SHP77 (cell line): ENCODE measurements at places on chromosomes 13 and 19.

DNA sequence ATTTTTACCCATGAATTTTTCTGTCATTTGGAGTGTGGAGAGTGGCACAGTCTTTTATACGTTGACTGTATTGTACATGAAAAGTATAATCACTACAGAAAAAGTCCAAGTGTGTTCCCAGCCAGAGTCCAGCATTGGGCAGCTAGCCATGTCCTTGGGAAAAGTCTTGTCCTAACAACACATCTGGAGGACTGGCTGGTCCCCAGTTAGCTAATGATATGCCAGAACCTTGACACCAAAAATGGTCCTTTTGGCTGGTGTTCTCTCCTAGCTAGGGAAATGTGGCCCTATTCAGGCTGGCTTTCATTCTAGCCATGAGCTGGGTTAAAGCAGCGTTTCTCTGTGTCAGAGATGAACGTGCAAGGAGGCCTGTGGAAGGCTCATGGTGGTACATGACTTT lies 98.9 kb downstream of the ESD start:
- no peak for DNase-seq

DNA sequence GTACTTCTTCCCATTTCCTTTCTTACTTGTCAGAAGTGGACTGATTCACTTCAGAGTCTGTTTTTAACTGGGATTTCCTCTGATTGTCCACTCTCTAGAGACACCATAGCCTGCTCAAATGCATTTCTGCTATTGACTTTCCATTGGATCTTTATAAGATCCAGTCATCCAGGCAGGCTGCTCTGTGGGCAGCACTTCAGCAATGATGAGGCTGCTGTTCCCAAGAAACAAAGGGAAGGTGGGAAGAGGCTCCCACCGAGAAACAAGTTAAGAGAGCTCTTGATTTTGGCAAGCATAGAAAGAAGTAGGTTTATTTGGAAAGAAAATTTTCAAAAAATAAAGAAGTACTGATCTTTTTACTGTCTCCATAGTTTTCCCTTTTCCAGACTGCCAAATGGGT lies 125.8 kb upstream of the STARD13 start:
- DNase-seq = no peak

- DNase-seq = no peak
Observed at GRCh38 chr13:40270726-40271125, 395.7 kb downstream of the FOXO1 start.

GRCh38 chr13:27304099-27304498 lies 33.5 kb downstream of the RASL11A start:
- DNase-seq = no peak

GRCh38 chr19:47100290-47100689 lies 13.3 kb downstream of the ZC3H4 start:
- DNase-seq = no peak

GRCh38 chr13:98242403-98242802 lies 65.3 kb upstream of the RNF113B start:
- DNase-seq = no peak

DNA sequence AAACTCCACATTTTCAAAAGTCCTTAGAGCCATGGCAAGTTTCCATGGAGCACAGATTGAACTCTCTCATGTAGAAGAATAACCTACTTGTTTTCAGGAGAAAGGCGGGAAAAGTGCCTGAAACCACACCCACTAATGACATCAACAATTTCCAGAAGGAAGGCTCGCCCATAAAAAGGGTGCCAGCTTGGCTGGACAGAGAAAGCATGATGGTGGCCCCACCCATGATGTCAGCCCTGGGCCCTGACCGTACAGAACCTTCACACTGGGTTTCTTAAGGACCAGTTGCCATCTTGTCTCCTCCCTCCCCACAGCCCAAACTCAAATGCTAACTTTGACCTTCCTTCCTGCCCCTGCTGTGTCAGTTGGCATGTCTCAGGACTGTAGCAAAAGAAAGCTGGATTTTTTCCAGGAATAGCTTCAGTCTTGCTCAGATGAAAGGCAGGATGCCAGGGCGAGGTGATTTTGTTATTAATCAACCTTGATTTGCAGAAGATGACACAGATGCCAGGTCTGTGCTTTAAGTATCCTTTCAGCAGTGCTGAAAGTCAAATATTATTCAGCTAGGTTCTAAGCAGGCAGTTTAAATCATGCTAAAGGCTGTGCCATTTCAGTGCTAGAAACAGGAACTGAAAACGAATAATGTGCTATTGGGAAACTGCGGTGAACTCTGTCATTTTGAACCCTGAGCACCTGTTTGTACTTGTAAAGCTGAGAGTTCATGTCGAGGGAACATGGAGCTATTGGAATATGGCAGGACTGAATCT lies 89.5 kb upstream of the RFC3 start:
- DNase-seq = no peak

- DNase-seq = no peak
Observed at GRCh38 chr13:79745081-79745480, 264.1 kb downstream of the NDFIP2 start.

DNA sequence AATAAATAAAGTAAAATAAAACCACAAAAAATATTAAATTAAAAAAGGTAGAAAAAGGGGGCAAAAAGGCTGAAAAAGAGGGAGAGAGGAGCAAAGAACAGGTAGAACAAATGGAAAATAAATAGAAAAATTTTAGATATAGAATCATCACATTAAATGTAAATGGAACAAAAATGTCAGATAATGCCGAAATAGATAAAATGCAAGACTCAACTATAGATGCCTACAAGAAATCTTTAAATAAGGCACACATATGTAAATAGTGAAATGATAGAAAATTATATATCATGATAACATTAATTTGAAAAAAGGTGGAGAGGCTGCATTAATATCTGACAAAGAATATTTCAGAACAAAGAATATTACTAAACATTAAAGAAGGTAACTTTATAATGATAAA lies 477.1 kb upstream of the SPRY2 start:
- DNase-seq = no peak

GRCh38 chr13:31919971-31920726 lies 111.4 kb upstream of the FRY start:
- DNase-seq = no peak

GRCh38 chr19:29867984-29868383 lies 56.2 kb downstream of the CCNE1 start:
- DNase-seq = no peak

DNA sequence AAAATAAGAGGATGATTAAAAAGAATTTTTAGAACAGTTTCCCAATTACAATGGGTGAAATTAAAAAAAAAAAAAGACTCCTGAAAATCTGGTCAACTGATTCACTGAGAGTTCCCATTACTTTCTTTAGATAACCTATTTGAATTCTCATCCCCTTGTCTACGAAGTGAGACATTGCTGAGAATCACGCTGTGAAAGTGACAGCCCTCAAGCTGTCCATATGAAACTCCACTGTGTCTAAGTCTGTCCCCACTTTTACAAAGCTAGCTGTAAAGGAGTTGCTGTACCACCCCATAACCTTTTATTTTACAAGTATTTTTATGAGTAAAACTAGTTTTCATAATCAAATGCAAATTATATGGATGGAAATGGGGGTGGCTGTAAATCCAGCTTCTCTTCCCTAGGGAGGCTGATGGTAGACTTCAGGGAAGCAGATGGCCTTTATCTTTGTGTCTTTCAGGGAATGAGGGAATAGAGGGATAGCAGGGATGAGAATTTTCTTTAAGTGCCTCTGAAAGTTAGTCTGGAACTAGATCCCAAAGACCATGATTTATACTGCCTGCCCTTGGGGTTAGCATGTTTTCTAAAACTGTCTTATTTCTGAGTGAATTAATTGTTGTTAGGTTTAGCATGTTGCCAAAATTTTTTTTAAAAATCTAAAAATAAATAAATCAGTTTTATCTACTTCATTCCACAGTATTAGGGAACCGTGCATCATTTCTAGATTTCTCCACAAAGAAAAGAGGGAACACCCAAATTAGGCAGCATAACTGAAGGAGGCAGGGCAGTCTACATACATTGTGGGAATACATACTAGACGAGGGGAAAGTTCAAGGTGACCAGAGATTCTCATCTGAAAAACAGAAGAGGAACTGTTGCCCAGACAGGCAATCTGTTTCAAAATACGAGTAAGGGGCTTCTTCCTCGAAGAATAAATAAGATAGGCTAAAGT lies 1219.1 kb downstream of the UQCRFS1 start:
- DNase-seq = no peak

DNA sequence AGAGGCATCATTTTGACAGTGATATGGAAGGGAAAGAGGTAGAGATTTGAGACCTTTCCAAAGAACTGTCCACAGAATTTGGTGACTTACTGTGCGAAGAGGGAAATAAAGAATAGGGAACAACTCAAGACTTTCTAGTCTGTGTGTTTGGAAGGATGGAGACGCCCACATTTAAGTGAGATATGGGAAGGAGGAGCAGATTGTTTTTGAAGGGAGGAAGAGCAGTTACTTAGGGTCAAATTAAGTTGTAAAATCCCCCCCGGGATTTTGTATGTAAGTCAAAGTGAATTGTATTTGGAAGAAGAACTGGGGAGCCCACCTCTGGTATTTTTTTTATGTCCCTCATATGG lies 1.2 kb downstream of the USPL1 start:
- no peak for DNase-seq

DNA sequence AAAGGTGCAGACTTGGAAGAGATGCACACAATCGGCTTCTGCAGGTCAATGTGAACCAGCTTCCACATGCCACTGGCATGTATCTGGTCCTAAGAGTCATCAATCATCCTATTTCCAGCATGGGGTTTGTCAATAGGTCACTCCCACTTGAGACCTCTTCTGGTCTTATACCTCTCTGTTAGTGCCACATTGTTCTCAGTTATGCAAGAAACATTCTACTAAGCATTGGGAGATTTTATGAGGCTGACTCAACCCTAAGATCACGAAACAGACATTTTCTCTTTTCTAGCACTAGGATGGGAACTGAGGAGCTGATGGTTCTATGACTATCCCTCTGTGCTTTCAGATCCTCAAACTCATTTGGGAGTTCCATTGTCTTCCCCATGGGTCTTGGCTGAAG lies 581.5 kb upstream of the KLF12 start:
- DNase-seq = no peak

DNA sequence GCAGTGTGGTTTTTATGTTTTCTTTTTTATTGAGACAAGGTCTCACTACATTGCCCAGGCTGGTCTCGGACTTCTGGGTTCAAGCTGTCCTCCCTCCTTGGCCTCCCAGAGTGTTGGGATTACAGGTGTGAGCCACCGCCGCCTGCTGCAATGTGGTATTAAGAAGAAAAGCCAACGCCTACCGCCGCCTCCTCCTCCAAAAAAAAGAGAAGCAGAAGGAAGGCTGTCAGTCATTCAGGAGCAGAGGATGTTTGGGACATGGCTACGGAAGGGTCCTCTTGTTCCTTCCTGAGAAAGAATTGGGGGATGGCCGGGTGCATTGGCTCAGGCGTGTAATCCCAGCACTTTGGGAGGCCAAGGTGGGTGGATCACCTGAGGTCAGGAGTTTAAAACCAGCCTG lies 1.2 kb downstream of the PPP1R37 start:
- no peak for DNase-seq

GRCh38 chr13:94344126-94344818 lies 135.2 kb downstream of the DCT start:
- peak; percentile 48 for DNase-seq

GRCh38 chr13:29752175-29752574 lies 98.2 kb downstream of the UBL3 start:
- DNase-seq = no peak

GRCh38 chr13:41492432-41493260 lies 35.3 kb downstream of the RGCC start:
- no peak for DNase-seq

- DNase-seq = no peak
Observed at GRCh38 chr13:98506728-98507230, 70.1 kb downstream of the STK24 start.

GRCh38 chr19:48190288-48190884 lies 19.9 kb downstream of the ZSWIM9 start:
- no peak for DNase-seq

DNA sequence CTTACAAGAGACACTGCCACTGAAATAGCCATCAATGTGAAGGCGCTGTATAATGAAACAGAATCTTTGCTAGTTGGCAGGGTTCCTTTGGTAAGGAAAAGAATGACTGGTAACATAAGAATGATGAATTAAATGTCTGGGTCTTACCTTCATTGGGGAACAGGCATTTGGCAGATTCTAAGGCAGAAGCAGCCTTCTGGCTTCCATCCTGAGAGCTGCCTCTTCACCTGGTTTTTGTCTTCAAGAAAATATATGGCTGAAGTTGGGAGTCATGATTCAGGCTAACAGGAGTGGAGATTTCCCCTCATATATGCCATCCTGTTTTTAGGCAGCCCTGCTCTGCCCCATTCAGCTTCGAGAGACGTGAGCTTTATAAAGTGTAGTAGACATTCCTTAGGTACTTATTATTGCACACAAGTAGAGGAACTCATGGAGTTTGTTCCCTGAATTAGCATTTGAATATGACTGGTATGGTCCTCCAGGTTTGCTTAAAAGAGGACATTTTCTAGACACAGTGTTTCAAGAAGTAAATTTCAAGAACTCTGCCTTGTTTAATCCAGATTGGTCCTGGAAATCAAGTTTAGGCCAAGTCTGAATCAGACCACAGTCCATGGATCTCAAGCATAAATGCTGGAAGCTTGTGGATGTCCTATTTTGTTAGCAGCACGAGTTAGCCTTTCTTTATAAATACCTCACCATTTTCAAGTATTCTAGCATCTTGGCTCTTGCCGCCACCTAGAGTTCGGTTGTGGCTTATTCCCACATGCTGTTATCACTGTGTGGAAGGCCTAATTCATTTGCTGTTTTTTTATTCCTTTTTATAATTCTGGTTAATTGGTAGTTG lies 56.2 kb upstream of the AKAP11 start:
- DNase-seq = no peak

GRCh38 chr13:77465603-77466195 lies 69.8 kb upstream of the SCEL start:
- no peak for DNase-seq

DNA sequence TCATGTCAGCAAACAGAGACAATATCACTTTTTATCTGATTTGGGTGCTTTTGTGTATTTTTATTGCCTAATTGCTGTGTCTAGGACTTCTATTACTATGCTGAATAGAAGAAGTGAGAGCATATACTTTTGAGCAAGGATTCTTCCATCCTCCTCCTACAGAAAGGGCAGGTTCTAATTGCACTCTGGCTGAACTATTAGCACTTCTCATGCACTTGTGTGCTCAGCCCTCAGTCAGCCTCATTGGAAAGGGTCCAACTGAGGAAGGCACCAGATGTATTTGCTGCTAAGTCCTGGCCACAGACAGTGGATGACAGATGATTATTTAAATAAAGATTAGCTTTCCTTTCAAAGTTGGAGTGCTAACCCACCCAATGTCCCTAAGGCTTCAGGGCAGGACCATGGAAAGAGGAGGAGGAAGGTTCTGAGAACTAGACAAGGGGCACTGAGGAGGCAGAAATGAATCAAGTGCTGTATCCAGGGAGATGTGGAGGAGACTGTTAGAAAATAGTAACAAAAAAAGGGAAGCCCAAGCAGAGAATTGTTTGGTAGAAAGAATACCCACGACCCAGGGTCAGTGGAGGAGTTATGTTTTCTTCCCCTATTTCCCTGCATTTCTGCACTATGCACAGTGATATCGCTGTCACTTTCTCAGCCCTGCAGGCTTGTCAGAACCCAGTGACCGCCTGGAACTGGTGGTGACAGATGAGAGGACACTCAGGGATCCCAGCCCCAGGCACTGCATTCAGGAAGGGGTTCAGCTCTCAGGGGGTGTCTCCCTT lies 8.0 kb downstream of the LILRB4 start:
- DNase-seq = no peak
